Endodermal cell (in vitro differentiated cells): ENCODE measurements at places on chromosomes 3 and 15. TPM values are rescaled to one million over a fixed set of nuclear protein-coding genes. Genes with fewer than 3 reads are reported as not detected.

- no peak overlapping the region for H3K4me3 ChIP-seq
- H3K27me3 ChIP-seq, result no peaks in the 10 kb centered on the region
- no peaks in the 10 kb centered on the region for H3K36me3 ChIP-seq
- DNase-seq, result no peak
- no peak overlapping the region for H3K27ac ChIP-seq
Measured at GRCh38 chr15:60717008-60717407, 238.1 kb upstream of the ICE2 start.

The ZNF662 gene
- not detected in 3 replicates for total RNA-seq

- H3K4me1 ChIP-seq, result no peaks in the 10 kb centered on the region
- H3K4me3 ChIP-seq, result no peak overlapping the region
- peak; percentile 30 for DNase-seq
- no peaks in the 10 kb centered on the region for H3K36me3 ChIP-seq
Measured at GRCh38 chr3:10530241-10530640, 24.9 kb upstream of the ATP2B2 start.

GRCh38 chr3:127406309-127407025 lies 118.6 kb upstream of the PRR20G start:
- H3K27ac ChIP-seq, result no peak overlapping the region
- no peaks in the 10 kb centered on the region for H3K27me3 ChIP-seq
- no peaks in the 10 kb centered on the region for H3K36me3 ChIP-seq
- DNase-seq, result peak; percentile 78
- peaks cover 6% of the 10 kb centered on the region for H3K4me1 ChIP-seq
- H3K4me3 ChIP-seq, result no peak overlapping the region

GRCh38 chr3:10594915-10595314 lies 89.5 kb upstream of the ATP2B2 start:
- H3K4me1 ChIP-seq, result no peaks in the 10 kb centered on the region
- H3K4me3 ChIP-seq, result no peak overlapping the region
- no peak overlapping the region for H3K27ac ChIP-seq
- no peaks in the 10 kb centered on the region for H3K36me3 ChIP-seq
- DNase-seq, result peak; percentile 97
- peaks cover 4% of the 10 kb centered on the region for H3K27me3 ChIP-seq

DNA sequence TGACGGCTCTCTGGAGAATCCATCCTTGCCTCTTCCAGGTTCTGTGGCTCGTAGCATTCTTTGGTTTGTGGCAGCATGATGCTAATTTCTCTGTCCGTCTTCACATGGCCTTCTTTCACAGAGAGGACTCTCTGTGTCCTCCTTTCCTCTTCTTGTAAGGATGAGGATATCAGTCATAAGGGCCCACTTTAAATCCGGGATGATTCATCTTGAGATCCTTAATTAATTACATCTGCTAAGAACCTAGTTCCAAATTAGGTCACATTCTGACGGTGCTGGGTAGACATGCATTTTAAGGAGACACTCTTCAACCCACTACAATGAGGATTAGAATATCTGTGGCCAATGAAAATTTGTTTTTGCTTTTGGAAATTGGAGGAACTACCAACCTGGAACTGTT lies 15.7 kb upstream of the GXYLT2 start:
- H3K4me3 ChIP-seq, result no peak overlapping the region
- DNase-seq, result no peak
- H3K27me3 ChIP-seq, result peaks cover 10% of the 10 kb centered on the region
- no peak overlapping the region for H3K27ac ChIP-seq
- H3K4me1 ChIP-seq, result no peaks in the 10 kb centered on the region
- no peaks in the 10 kb centered on the region for H3K36me3 ChIP-seq

GRCh38 chr15:71296315-71296679 lies 181.0 kb downstream of the THSD4 start:
- no peaks in the 10 kb centered on the region for H3K36me3 ChIP-seq
- no peak overlapping the region for H3K4me3 ChIP-seq
- no peaks in the 10 kb centered on the region for H3K4me1 ChIP-seq
- no peaks in the 10 kb centered on the region for H3K27me3 ChIP-seq

- no peak overlapping the region for H3K4me3 ChIP-seq
- no peak for DNase-seq
- no peak overlapping the region for H3K27ac ChIP-seq
- H3K27me3 ChIP-seq, result no peaks in the 10 kb centered on the region
Measured at GRCh38 chr15:51499379-51499976, 123.1 kb downstream of the DMXL2 start.

GRCh38 chr3:177960014-177960413 lies 576.2 kb upstream of the KCNMB2 start:
- H3K4me3 ChIP-seq, result no peak overlapping the region
- H3K27me3 ChIP-seq, result no peaks in the 10 kb centered on the region
- no peak for DNase-seq

The GOLGA6A gene
- total RNA-seq, result 0.42 to 1.1 TPM (median 0.86 TPM) in 3 replicates

The CCDC39 gene
- 0.12 to 1.1 TPM (median 0.32 TPM) in 3 replicates for total RNA-seq

The GNAT1 gene
- 0.42 to 2.1 TPM in 2 of 3 replicates, not detected in the other for total RNA-seq

The EAF1 gene
- 29.0 to 36.1 TPM (median 33.1 TPM) in 3 replicates for total RNA-seq

The PPIP5K1 gene
- 2.7 to 5.4 TPM (median 3.3 TPM) in 3 replicates for total RNA-seq

The VEPH1 gene
- total RNA-seq, result 7.9 and 11.8 TPM in 2 replicates

The SH2D7 gene
- total RNA-seq, result not detected in 2 replicates

DNA sequence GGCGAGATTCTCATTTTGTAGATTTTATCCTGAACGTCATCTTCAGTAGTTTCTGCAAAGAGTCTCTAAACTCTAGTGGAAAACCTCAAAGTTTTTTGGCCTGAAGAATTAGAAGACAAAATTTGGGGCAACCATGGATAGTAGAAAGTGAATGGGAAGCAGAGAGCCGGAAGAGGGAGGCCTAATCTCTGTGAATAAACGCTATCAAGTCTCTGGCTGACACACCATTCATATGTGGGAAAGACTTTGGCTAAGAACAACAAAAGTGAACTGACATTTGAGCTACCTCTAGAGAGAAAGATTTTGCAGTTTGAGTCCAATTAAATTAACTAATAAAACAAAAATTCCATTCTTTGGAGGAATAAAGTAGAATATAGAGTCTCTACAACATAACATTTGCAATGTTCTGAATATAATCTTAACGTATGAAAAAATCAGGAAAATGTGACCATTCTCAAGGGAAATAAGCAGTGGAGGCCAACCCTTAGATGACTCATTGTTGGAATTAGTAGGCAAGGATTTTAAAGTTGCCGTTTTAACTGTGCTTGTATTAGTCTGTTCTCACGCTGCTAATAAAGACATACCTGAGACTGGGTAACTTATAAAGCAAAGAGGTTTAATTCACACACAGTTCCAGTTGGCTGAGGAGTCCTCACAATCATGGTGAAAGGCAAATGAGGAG lies 184.6 kb downstream of the C3orf38 start:
- DNase-seq, result no peak
- no peak overlapping the region for H3K27ac ChIP-seq
- no peaks in the 10 kb centered on the region for H3K27me3 ChIP-seq
- H3K36me3 ChIP-seq, result no peaks in the 10 kb centered on the region
- H3K4me1 ChIP-seq, result no peaks in the 10 kb centered on the region

GRCh38 chr15:40894681-40895448 lies 615 bp downstream of the VPS18 start:
- H3K27ac ChIP-seq, result peak overlapping the region; percentile 85
- DNase-seq, result peak; percentile 92
- peaks cover 3% of the 10 kb centered on the region for H3K4me1 ChIP-seq
- peak overlapping the region; percentile 97 for H3K4me3 ChIP-seq
- peaks cover 16% of the 10 kb centered on the region for H3K27me3 ChIP-seq

- no peaks in the 10 kb centered on the region for H3K4me1 ChIP-seq
- no peak for DNase-seq
- H3K27me3 ChIP-seq, result no peaks in the 10 kb centered on the region
- no peaks in the 10 kb centered on the region for H3K36me3 ChIP-seq
- peak overlapping the region; percentile 94 for H3K27ac ChIP-seq
Measured at GRCh38 chr3:38164643-38164951, 740 bp upstream of the OXSR1 start.

The LXN gene
- total RNA-seq, result 6.1 to 8.8 TPM (median 8.7 TPM) in 3 replicates

GRCh38 chr3:62159709-62160092 lies 213.6 kb downstream of the FEZF2 start:
- H3K36me3 ChIP-seq, result peaks cover 11% of the 10 kb centered on the region
- no peaks in the 10 kb centered on the region for H3K4me1 ChIP-seq
- DNase-seq, result no peak
- no peaks in the 10 kb centered on the region for H3K27me3 ChIP-seq
